ENCODE measurements at places on chromosomes 1 and 21.

DNA sequence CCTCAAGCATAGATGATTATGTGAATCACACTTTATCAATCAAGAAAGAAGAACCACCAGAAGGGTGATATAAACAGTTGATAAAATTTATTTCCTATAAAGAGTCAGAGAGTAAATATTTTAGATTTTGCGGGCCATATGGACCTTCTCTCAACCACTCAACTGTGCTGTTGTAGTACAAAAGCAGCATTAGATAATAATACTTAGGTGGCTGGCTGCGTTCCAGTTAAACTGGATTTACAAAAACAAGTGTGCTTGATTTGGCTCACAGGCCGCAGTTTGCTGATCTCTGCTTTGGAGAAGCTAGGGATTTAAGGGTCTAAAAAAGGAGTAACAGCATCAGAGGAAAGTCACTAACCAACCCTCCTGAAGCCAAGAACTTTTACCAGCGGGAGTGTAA lies 1406.0 kb downstream of the KCNT2 start:
- peak; percentile 43 for DNase-seq

DNA sequence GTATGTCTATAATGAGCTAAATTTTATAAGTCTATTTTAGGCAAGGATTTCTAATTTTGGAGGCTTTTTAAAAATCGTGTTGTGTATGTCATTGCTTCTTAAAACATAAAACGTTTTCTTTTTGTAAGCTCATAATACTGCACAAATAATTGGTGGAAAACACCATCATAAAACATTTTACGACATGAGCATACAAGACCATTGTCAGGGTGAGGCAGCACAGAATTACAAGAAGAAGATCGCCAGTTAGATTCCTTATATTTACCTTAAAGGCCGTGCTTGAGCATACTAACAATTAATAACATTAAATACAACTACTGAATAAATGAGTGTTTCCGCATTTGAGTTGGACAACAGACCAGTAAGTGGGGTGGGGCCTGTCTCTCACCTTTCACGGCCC lies 19.1 kb upstream of the LMX1A start:
- DNase-seq, result no peak

DNA sequence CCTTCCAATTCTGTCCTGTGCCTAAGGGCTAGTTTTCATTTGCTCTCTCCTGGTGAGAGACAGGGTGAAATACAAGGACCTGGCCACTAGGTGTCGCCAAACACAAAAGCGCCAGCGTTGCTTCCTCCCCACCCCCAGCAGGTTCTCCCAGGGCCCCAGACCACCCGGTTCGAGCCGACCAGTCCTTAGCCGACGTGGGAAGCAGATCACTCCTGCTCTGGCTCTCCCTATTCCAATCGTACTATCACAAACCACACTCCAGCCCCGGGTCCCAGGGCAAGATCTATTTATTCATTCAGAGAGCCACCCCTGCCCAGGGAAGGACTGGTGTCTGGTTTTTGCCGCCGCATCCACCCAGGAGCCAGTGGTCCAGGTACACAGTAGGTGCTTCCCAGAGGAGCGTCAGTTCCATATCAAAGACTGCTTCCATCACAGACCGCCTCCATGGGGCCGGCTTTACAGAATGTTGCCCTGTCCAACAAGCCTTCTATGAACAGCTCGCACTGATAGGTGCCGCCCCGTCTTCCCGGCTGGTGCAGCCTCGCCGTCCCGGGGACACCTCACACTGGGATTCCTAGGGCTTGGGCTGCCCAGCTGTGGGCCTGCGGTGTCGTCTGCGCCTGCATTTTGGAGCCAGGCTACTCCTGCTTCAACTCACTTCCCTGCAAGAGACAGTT lies 35.0 kb downstream of the CTNNBIP1 start:
- no peak for DNase-seq

- no peak for DNase-seq
Measured at GRCh38 chr1:145778146-145778540, 45.8 kb downstream of the RNF115 start.

DNA sequence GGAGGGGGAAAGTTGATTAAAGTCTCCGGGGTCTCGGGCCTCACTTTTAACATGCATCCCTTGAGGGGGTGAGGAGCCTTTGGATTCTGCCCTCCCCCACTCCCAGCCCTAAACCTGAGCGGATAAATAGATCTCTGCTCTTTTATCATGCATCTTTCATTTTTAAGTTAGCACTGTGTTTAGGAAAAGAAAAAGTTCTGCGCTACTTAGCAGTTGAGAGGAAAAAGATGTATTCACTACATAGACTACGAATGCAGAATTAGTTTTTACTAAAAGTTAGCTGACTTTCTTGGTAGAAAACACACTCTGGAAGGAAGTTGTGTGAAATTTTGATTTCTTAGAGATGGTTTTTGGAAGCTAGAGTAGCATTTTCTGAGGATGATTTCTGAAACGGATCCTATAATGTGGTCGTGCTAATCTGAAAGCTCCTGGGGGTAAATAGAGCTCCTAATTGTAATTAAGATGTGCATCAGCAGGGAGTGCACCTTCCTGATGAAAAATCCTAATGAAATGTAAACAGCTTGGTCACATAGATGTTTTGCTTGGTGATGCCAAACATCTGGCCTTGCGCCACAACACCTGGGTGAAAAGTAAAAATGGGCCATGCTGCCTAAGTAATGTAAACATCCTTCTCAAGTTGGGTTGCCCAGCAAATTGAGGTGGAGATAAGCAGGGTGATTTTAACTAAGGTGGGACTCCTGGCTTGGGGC lies 1.8 kb downstream of the ROR1 start:
- DNase-seq, result no peak

GRCh38 chr1:2805801-2806430 lies 4.4 kb upstream of the TTC34 start:
- no peak for DNase-seq

- no peak for DNase-seq
Measured at GRCh38 chr1:108028841-108029388, 63.9 kb upstream of the VAV3 start.

DNA sequence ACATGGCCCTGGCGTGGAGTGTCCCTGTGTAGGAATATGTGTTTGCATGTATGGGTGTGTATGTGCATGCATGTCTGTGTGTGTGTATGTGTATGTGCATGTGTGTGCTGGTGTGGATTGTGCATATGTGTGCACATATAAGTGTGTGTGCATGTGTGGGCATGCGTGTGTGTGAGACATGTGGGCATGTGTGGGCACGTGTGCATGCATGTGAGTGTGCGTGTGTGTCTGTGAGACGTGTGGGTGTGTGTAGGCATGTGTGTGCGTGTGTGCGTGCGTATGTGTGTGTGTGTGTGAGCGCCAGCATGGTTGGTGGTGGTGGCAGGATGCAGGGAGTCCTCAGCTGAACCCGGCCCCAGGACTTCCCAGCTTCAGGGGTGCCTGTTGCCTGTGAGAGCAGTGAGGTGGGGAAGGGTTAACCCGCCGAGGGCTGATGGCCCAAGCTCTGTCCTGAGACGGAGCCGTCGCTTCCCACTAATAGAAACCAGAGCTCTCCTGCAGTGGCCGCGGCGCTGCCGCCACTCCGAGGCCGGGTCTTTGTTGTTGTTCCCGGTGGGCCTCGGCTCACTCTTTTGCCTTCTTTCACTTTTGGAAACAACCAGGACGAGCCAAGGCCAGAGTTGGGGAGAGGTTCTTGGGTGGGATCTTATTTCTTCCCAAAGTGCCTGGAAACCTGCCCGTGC lies 143.6 kb upstream of the ARHGEF16 start:
- DNase-seq, result no peak

DNA sequence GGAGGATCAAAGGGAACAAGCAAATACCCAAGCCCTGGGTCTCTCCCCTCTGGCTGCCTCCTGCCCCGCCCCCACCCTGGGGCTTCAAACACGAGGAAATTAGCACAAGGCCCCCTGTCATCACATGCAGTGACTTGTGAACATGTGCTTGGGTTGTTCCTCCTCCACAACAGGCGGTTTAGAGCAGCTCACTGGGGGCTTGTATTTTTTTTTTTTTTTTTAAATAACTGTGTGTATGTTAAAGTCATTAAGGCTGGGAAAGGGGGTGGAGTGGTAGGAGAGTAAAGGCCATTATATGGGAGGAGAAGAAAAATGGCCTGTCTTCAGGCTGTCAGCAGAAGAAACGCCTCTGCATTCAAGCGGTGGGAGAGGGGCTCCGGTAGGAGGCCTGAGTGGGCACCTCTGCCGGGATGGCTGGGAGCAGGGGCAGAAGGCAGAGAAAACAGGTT lies 64.2 kb downstream of the PLXNA2 start:
- no peak for DNase-seq

GRCh38 chr21:25421321-25422028 lies 185.8 kb downstream of the MRPL39 start:
- peak; percentile 32 for DNase-seq

GRCh38 chr1:175600721-175601440 lies 142.5 kb downstream of the TNR start:
- no peak for DNase-seq

GRCh38 chr1:178076607-178077006 lies 17.3 kb upstream of the RASAL2 start:
- no peak for DNase-seq

GRCh38 chr1:1099506-1100183 lies 16.2 kb downstream of the C1orf159 start:
- no peak for DNase-seq

DNA sequence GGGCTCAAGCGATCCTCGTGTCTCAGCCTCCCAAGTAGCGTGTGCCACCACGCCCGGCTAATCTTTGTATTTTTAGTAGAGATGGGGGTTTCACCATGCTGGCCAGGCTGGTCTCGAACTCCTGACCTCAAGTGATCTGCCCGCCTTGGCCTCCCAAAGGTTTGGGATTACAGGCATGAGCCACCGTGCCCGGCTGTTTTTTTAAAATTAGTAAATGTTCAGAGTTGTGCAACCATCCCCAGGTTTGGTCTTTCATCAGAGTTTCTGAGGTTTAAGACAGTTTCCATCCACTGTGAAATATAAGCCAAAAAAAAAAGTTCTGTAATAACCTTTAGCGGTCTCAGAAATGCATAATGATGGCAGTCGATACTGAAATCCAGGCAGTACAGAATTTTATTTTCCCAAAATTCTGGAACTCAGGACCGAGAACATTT lies 550 bp upstream of the SYT11 start:
- no peak for DNase-seq

DNA sequence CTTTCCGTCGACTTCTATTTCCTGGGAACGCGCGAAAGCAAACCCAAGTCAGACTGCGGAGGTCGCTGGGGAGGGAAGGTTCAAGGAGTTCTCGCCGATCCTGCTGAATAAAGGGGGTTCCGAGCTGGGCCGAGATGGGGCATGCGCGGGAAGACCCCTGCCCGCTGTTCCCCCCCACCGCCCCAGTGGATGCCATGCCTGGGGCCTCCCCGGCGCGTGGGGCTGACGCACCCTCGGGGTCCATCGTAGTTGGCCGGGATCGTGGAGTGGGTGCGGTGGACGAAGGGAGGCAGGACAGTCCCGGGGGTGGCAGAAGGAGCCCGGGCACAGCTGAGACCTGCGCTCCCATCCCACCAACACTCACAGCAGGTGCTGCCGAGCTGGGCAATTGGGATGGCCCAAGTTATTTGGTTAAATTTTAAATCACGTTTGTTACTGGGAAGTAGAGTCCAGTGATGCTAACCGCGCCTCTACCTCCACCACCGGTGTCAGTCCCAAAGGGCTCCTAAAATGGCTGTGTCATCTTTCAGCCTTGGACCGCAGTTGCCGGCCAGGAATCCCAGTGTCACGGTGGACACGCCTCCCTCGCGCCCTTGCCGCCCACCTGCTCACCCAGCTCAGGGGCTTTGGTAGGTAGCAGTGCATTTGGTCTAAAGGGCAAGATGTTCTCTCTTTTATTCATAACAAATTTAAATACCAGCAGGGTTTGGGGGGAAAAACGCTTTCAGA lies 801 bp downstream of the MX1 start:
- no peak for DNase-seq

- no peak for DNase-seq
Measured at GRCh38 chr1:72435025-72435424, 152.7 kb upstream of the NEGR1 start.

GRCh38 chr1:45669379-45669778 lies 17.0 kb downstream of the GPBP1L1 start:
- DNase-seq, result no peak

GRCh38 chr21:15625363-15625762 lies 104.4 kb upstream of the USP25 start:
- DNase-seq, result no peak

DNA sequence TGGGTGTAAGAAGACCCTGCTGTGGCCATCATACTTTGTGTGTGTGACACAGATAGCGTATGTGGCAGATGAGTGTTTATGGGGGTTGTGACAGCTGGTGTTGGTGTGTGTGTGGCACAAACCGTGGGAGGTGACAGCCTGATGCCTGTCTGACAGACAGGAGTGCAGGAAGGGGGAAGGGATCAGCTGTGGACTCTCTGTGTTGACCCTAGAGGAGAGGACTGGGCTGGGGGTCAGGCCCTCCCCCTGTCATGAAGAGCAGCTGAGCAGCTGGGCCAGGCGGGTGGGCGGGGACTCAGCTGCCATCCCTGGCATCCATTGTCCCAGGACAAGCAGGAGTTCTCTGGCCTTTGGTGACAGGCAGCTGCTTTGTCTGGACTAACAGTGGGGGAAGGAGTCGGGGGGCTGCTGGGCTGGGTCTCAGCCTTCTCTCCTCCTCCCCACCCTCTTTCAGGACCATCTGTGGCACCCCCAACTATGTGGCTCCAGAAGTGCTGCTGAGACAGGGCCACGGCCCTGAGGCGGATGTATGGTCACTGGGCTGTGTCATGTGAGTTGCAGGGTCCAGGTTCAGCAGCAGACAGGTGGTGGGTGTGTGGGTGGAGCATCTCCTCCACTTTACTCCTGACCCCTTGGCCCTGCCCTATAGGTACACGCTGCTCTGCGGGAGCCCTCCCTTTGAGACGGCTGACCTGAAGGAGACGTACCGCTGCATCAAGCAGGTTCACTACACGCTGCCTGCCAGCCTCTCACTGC lies 2.3 kb downstream of the PLK3 start:
- no peak for DNase-seq

DNA sequence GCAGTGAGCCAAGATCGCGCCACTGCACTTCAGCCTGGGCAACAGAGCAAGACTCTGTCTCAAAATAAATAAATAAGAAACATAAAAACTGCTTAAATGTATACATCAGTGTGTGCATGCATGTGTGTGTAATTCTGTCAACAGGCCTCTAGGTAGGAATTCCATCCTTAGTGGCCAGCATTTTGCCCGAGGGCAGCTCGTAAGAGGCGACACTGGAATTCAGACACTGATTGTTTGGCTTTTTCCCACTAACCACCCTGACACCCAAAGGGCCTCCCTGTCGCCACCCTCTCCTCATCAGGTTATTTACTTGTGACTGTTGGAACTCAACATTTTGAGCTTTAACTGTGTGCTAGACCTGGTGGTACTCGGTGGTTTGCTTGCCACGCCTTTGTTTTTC lies 64.0 kb upstream of the KIF1B start:
- DNase-seq, result no peak

- DNase-seq, result no peak
Measured at GRCh38 chr1:153032073-153032472, 1.1 kb downstream of the SPRR1B start.

GRCh38 chr1:209404577-209404976 lies 178.9 kb upstream of the CAMK1G start:
- no peak for DNase-seq
